ENCODE measurements at places on chromosomes 1 and 21.

GRCh38 chr21:44324854-44325107, 14.4 kb downstream of the CFAP410 start:
- DNase-seq = no peak

GRCh38 chr1:227447531-227447990, 115.8 kb upstream of the ZNF678 start:
- DNase-seq = no peak

DNA sequence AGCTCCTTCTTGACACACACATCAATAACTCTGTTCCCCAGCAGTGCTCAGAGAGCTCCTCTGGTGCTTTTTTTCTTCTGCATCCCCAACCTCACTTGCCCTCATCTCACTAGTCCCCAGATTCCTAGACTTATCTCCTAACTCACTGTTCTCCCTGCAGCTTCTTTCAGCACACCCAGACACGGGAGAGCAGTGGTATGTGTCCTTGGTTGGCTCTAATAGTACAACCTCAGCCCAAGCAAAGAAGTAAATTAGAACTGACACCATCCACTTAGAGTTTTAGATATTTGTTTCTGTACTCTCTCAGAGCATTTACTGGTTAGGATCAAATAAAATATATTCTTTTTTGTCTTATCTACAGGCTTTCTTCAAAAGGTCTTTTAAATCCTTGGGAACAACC, 201.4 kb upstream of the SNX7 start:
- no peak for DNase-seq

- no peak for DNase-seq
These were observed 24.9 kb downstream of the KCNN3 start for GRCh38 chr1:154845174-154845573.

DNA sequence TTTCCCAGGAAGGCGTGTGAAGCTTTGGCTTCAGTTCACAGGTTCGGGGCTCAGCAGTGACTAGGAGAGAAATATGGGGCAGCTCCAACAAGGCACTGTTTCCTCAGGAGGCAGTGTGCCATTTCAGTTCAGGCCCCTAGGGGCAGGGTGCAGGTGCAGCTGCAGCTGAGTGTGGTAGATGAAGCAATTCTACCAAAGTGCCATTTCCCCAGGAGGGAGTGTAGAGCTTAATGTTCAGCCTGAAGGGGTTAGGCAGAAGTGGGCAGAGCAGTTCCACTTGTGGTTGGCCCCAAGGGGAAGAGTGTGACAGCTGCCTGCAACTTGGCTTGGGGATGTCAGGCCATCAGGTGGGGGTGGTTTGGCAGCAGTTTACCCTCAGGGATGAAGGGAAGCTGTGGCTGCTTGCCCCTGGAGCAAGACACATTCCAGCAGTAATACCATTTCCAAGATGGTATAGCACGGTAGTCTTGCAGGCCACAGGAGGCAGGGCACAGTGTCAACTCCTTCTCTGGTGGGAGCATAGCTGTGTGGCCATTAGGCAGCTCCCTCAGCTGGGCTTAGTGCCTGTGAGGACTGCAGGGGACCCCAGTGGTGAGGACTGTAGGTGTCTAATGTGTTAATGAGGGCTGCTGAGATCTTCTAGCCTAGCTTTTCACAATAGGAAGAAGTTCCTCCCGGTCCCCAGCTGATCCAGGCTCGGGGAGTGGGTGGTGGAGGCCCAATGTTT, 34.7 kb downstream of the RGSL1 start:
- DNase-seq = no peak

- no peak for DNase-seq
These were observed 722 bp upstream of the SLC19A2 start for GRCh38 chr1:169486281-169487051.

- DNase-seq = no peak
These were observed 43.1 kb downstream of the SCP2 start for GRCh38 chr1:52970149-52970548.

DNA sequence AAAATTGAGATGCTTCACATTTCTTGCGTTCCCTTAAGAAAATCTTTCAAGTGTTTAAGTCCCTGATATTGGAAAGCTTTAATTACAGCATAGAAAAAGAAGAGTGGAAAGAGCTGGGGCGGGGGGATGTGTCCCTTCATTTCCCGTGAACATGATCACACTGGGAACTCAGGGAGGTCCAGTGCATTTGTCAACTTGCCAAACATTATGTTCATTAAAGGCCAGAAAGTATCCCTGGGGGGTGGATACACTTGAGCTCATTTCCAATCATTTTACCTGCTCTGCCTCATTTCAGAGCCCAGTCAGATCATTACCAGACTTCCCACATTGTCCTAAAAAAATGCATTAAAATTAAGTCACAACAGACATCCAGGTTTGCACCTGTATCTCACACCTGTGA, 123.6 kb upstream of the KCNJ15 start:
- no peak for DNase-seq

DNA sequence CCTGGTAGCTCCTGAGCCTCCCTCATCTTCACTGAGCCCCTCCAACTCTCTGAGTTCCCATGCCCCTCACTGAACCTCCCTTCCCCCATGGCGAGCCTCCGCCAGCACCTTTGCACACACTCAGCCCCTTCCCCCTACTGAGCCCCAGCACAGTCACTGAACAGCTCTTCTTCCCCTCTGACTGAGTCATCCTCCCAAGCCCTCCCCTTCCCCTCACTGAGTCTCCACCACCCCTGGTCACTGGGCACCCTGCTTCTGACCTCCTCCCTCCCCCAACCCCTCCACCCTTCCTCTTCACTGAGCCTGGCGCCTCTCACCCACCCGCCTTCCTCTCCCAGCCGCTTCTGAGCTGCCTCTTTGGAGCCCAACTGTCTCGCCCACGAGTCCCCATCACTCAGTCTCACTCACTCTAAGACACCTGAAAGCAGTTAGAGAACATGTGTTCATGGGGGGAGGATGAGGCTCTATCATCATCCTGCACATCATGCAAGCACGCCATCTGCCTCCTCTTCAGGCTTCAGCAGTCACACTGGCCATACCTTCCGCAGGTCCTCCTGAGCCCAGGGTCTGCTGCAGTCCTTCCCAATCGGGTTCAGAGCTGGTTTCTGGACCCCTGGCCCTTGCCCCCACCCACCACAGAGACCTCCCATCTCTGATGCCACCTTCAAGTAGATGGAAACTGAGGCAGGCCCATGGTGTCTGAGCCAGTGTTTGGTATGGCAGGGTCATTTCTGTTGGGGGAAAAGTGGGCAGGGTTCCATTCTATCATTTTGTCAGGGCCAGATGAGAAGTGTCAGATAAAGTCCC, 2.0 kb upstream of the TRNP1 start:
- no peak for DNase-seq

- DNase-seq = no peak
These were observed 47.7 kb upstream of the DNASE2B start for GRCh38 chr1:84350550-84350949.

DNA sequence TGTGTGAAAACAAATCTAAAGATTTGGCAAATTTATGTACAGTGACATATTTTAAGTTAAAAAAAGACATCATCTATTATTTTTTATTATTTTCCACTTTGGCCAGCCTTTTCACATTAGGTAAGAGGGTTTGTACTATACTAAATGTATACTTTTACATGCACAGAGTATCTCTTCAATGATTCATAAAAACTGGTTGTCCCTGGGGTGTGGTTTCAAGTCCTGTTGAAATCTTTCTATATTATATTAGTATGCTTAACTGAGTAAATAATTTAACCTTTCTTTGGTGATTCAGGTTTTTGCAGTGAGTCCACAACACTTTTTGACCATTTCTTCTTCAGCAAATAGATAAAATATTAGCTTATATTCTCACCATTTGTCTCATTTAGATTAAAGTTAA, 45.7 kb downstream of the EEIG2 start:
- DNase-seq = no peak

DNA sequence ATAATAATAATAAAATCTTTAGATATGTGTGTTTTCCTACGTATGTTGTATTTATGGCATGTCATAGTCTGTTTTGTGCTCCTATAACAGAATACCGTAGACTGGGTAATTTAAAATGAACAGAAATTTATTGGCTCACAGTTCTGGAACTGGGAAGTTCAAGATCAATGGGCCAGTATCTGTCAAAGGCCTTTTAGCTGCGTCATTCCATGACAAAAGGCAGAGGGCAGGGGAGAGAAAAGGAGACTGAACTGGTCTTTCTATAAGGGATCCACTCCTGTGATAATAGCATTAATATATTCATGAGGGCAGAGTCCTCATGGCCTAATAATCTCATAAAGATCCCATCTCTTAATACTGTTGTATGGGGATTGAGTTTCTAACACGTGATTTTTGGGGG, 7.1 kb upstream of the SFT2D2 start:
- DNase-seq = no peak

GRCh38 chr1:166488327-166488726, 321.5 kb upstream of the FAM78B start:
- DNase-seq = no peak

DNA sequence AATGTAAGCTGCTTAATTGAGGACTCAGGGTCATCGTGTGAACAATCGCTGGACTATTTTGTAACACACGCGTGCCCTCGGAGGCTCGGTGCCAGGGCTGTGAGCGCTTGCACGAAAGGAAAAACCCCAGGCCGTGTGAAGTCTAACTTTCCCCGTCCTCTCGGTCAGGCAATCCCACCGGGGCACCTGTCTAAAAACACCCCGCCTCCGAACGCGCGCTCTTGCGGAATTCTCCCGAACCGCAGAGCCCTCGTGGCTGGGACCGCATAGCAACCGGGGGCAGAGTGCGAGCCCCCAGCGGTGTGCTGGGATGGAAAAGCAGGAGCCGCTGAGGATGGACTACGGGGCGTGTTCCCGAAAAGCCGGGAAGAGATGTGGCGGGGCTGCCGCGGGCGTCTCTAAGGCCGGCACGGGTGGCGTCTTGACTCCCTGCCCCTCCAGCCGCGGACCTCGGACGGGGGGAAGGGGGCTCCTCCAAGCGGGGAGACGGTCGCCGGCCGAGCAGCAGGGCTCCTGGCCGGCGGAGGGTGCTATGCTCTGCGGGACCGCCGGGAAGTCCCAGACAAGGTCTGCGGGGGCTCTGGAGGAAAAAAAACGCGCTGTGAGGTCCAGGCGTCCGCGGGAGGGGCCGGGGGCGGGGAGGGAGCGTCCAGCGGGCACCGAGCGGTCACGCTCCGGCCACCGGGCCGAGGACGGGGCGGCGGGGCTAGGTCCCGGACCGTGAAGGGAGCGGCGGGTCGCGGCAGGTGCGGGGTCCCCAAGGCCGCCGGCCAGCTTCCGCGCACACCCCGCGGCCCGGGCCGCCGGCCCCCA, 936 bp downstream of the ZBTB21 start:
- DNase-seq = no peak

DNA sequence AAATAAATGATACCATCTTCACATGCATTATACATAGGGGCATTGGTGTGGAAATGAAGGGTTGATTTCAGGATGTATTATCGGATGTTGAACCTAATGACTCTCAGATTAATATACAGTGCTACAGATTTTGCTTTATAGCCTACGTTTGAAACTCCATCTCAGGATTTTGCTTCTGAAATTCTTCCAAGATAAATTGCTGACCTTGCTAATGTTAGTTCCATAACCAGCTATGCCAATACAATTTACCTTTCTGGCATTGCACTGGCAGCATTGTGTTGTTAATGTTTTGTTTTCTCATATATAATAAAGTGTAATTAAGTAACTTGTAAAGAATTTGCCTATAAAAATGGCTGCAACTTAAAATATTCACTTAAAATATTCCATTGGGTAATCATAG, 350.1 kb downstream of the CHRM3 start:
- no peak for DNase-seq

DNA sequence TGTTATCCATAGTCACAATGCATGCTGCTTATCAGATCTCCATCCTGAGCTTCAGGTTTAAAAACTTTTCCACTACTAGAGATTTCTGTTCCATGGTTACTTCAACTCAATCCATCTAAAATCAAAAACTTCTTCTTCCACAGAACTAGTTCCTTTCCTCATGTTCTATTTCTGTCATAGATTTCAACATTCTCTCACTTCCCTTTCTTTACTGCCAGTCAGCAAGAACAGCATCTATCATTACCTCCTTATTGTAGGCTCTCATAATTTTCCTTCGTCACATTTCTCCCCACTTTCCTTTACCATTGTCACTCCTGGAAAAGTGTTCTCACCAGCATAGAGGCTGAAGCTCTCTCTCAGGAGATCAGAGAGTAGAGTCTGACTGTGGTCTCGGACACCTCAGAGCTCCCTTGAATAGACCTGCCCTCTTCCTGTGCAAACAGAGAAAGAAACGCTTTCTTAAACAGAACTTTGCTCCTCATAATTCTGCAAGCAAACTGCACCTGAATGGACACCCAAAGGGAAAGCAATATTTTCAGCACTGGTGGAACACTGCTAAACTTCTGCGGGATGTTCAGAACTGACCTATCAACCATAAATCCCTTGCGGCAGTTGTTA, 48.7 kb upstream of the KIRREL1 start:
- no peak for DNase-seq

- DNase-seq = no peak
These were observed 852 bp downstream of the FAAH start for GRCh38 chr1:46394872-46395465.

GRCh38 chr21:26846036-26846931, 1.1 kb upstream of the ADAMTS1 start:
- no peak for DNase-seq

DNA sequence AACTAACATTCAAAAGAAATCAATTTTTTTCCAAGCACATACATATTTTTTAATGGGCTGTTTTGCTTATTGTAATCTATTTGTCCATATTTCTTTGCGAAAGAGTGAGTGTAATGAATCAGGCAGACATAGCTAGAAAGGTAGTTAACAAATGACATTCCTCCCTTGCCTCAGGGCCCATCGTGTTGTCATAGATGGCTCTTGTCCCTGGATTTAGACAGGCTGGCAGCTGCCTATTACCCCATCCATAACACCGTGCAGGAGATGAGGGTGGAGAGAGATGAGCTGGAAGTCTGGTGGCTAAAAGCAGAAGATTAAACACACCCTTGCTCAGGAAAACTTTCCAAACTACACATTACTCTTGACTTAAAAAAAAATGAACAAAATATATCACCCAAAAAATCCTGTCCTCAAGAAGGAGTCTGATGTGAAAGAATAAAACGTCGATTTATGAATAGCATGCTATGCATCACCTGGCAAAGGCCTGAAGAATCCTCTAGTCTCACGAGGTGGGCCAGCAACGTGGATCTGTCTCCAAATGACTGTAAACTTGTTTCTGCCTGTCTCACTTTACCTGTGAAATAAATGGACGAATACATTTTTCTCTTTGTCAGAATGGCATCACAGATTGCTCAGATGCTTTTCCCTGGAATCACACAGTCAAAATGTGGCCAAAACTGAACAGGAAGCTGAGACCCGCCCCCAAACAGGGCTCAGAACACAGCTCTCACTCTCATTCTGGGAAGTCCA, 55.7 kb downstream of the C21orf91 start:
- no peak for DNase-seq

DNA sequence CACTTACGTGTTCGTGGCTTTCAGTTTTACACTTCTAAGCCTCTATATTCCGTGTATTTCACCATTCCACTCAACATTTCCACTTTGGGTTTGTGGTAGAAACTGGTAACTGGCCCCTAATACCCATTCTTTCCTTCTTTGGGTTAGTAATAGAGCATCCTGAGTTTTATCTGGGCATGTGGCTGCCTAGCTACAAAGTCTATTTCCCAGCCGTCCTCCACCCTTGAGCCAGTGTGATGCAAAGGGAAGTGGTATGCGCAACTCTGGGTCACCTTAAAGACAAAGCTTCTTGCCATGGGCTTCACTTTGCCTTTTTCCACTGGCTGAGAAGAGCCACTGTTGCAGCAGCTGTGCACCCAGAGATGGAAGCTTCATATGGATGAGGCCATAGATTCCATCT, 73.9 kb downstream of the LAMC2 start:
- DNase-seq = no peak
